ENCODE measurements at places on chromosomes 13 and 19.

- DNase-seq: no peak
Measured at GRCh38 chr13:50247223-50247622, 232.0 kb downstream of the KCNRG start.

DNA sequence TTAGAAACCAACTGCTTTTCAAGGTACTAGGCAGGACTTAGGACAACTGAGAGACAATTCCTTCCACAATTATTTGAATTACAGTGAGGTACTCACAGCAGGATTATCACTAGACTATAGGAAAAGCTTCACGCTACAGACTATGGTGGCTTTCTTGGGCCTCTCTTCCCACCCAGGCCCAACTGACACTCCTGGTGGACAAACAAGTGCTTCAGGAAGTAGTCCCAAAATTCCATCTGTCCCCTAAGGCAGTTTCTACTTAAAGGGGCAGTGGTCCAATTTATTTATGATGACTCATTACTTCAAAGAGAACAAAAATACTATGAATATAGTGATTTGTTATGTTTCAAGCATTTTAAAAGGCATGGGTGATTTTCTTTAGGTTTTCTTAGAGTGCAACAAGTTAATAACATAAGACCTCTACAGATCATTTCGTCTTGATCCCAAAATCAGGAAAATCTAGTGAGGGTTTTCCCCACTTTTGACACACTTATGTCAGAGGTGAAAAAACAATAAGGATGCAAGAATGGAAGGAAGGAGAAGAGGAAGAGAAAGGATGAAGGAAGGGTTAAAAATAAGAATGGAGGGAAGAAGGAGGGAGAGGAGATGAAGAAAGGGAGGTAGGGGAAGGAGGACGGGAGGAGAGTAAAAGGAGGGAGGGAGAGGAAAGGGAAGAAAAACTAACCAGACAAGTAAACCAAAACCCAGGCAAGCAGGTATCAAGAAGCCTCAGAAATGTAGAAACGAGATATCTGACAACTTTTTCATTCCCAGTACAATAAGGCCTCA is 100.7 kb downstream of the SERP2 start:
- DNase-seq: no peak

DNA sequence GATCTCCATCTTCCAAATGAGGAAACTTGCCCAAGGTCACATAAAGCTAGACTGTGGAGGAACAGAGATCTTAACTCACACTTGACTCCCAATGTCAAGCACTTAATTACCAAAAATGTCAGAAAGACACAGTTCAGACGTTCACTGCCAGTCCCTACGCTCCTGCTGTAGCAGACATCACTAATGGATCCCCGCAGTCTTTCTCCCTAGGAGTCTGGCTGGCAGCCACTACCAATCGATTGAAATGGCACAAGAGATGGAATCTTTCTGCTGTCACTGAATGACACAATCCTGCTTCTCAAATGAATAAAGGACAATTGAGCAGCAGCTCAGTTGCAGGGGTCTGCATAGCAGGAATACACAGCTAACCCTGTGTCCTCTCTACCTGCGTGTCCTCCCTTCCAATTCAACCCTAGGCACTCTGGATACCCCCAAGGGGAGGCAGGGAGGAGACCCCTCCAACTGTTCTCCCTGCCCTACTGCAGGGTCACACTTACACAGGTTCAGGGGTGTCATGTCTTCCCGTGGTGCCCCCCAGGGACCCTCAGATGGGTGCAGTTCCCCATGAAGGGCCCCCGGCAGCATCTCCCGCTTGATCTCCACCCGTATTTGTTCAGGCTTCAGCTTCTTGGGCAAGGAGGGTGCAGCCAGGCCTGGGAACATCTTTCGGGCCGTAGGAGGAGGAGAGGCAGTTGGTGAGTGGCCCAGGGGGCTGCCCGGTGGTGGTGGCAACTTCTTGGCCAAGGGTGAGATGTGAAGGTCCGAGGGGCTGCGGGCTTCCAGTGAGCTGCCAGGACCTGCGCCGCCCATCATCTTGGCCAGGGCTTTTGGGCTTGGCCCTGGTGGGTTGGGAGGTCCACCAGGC is 7.9 kb upstream of the AKAP8L start:
- no peak for DNase-seq

DNA sequence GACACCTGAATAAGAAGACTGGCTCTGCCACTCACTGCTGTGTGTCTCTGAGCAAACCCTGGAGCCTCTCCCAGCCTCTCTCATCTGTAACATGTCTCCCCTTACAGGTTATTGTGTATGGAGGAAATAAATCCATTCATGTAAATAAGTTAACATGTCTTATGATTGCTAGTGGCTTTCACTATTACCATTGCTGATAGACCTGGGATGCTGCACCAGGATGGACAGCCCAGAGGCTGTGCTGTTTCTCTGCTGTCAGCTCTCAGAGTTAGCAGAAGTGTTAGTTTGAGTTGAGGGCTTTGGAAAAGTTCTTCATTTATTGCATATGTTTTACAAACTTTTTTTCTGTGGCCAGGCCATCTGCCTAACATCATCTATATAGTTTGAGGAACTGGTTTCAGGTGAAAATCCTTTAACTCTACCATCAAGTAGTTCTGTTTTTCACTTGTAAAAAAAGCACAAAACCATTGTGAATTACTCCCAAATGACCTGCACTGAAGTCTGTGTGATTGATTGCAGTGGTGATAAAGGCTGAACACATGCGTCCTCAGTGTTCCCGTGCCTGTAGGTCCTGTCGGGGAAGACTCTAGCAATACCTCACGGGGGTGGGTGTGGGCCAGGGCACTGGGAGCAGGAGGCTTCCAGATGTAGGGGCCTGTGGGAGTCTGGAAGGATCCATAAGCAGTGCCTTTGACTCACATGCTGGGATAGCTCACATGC is 24.6 kb downstream of the MPHOSPH8 start:
- no peak for DNase-seq

Data from gastrocnemius medialis (tissue), 4 donors.